ENCODE measurements at places on chromosomes 5 and 9. TPM values are rescaled to one million over a fixed set of nuclear protein-coding genes. Genes with fewer than 3 reads are reported as not detected.
A peak's percentile ranks its signal among the peaks of the same experiment; 100 is the strongest.

- no peak for DNase-seq
Observed at GRCh38 chr9:77922591-77922990, 109.0 kb downstream of the GNAQ start.

DNA sequence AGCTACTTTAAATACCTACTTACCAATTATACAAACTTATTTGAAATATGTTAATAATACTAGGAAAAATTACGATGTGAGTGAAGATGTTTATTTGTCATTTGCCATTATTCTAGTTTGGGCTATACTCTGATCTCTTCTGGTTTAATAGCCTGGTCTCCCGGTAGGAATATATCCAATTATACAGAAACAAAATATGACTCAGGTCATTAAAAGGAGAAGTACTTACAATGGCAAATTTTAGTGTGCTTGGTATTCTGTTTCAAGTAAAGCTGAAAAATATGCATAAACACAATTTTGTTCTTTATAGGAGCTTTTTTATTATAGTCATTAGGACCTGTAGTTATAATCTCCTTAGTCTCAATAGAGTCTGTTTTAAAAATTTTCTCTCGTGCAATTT is 176.8 kb downstream of the SLCO4C1 start:
- DNase-seq: no peak

- DNase-seq: no peak
Observed at GRCh38 chr5:97009212-97009898, 73.5 kb downstream of the LNPEP start.

DNA sequence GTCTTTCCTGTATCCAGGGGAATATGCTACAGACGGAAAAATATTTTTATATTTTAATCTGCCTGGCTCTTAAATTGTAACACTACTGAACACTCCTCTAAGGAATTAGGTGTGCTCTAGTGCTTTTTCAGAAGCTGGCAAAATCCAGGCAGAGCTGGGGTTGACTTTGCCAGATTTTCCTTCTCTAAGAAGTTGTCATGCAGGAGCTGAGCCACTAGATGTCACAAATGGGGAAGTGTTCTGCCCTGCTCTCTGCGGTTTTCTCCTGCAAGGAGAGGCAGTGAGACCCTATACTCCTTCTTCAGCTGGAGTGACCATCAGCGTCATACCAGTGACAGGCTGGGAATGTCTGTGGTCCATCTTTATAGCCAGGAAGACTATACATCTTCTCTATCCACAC is 112.5 kb downstream of the HAPLN1 start:
- peak; percentile 7 for DNase-seq

- no peak for DNase-seq
Observed at GRCh38 chr5:145110834-145111233, 724.3 kb downstream of the PRELID2 start.

DNA sequence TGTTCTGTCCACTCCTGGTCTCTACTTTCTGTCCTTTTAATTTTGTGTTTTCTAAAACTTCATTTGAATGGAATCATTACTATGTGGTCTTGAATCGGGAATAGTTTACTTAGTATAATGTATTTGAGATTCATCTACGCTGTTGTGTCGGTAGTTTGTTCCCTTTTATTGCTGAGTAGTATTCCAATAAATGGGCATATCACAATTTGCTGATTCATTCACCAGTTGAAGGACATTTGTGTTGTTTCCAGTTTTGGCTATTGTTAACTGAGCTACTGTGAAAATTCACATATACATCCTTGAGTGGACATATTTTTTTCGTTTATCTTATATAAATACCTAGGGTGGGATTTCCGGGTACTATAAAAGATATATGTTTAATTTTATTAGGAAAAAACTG is 19.5 kb upstream of the PPARGC1B start:
- DNase-seq: no peak

DNA sequence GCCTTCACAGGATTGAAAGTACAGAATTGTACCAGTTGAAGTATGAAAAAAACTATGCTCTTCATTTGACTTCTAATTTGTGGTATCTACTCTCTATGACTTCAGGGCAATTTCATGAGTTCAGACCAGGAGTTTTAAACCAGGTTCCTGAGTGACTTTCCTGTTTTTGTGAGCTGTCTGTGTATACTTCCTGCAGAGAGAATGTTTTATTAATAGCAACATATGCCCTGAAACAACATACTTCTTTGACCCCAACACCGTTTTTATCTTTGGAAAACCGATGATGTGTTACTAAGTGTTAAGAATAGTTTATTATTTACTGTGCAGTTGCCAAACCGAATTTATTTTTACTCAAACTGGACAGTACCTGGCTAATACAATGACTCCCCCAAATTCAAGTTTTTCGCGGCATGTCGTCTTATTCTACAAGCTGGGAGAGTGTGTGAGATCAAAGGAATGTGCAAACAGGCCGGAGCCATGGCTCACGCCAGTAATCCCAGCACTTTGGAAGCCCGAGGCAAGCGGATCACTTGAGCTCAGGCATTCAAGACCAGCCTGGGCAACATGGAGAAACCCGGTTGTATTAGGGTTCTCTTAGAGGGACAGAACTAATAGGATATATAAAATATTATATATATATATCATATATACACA is 58.7 kb upstream of the ERBIN start:
- no peak for DNase-seq

- DNase-seq: no peak
Observed at GRCh38 chr9:115553060-115553773, 435.3 kb upstream of the TNC start.

DNA sequence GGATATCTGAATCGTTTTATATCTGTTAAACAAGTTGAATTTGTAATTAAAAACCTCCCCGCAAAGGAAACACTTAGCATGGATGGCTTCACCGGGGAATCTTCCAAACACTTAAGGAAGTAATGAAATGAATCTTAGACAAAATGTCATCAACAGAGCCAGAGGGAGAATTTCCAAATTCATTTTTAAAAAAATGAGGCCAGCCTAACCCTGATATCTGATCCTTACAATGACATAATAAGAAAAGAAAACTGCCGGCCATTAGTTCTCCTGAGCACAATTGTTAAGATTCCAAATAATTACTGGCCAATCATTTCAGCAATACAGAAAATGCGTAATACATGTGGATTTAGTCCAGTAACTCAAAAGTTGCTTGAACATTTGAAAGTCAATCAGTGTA is 6.1 kb upstream of the KIF12 start:
- no peak for DNase-seq

DNA sequence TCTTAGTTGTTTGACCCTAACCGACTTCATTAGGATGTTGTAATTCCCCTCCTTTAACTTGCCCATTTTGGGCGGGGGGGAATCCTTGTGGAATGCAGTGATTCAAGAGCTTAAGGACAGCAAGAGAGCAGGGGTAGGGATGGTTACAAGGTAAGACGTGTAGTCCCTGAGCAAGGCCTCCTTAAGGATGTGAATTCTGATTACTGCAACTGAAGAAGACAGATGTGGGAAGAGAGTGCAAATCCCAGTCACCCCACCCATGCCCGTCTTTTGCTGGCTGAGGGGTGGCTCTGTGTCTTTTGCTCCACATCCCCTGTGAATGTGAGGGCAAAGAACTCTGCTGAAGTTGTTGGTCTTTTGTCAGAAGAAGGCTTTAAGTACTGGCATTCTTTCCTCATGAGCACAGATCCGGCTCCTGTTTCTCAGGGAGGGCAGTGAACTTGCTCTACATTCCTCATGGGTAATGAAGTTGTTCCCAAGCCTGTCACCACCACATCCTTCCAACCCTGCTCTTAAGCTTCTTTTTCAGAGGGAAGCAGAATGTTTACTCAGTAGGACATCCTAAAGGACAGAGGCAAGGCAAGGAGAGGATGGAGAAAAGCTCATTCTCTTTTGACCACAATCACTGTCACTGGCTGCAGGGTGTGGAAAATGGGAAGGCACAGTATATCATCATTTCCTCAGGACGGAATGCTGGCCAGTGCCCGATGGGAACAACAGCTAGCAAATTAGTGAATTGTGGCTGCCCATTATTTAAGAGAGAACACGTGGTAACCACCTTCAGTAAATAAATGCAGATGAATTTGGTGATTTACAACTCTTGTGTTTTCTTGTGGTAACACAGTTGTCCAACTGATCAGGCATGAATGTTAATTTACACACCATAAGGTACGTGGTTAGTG is 61.5 kb downstream of the RAI14 start:
- no peak for DNase-seq

GRCh38 chr5:99000221-99000620 is 71.4 kb upstream of the CHD1 start:
- no peak for DNase-seq

C5orf58 gene
- not detected for total RNA-seq

SPOCK1 gene
- total RNA-seq: not detected

TLX3 gene
- total RNA-seq: not detected

GARIN3 gene
- total RNA-seq: 0.79 TPM

STPG3 gene
- total RNA-seq: not detected
